ENCODE measurements at places on chromosomes 4 and X.

DNA sequence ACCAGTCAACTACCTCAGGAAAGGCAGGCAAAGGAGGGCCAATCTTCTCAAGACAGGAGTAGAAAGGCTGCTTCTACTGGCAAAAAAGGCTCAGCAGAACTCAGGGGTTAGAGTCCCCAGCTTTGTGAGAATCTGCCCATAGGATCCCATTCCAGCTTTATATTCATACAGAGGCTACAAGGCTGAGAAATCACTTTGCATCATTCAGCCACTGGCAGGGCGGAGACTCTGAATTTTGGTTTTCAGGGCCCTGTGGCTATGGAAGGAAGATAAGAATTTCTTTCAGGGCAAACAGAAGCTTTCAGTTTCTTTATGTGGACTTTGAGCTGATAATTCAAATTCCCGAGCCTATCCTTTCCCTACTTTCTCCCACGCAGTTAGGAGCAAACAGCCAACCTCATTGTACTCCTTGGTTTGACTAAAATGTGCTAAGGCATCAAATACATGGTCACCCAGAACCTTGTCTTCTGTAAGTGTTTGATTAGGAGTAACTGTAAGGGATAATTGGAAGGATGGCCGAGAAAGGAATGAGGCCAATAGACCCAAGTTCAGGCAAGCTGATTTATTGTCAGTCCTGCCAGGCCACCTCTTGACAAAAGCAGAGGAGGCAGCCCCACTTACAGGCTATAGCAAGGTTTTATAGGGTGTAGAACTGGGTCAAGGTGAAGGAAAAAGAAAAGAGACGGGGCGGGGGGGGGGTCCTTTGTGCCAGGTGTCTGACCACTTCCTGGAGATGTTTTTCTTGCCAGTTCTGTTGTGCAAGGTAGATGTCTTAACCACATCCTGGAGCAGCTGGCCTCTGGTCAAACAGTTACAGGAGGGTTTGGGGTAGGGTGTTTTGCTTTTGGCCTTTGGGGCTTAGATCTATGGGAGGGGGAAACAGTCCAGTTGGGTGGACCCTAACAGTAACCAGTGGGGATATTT is 165.3 kb upstream of the PPP1R2C start:
- no peak for DNase-seq

GRCh38 chr4:138702190-138702824 is 313.3 kb upstream of the NOCT start:
- DNase-seq: no peak

DNA sequence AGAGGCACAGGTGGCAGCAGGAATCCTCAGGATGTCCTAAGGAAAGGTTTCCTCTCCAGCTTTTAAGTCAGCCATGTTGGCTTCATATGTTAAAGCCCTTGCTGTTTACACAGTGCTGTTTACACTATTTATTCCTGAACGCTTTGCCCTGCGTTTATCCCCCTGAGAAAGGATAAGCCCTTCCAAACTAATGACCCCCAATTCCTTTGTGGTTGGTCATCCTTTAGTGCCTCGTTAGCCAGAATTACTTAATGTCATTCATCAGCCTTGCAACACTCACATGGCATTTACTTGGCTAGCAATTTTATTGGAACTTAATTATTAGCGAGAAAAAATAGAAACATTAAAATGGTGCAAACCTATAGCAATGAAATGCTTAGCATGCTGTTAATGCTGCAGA is 23.8 kb downstream of the VCX2 start:
- DNase-seq: no peak

DNA sequence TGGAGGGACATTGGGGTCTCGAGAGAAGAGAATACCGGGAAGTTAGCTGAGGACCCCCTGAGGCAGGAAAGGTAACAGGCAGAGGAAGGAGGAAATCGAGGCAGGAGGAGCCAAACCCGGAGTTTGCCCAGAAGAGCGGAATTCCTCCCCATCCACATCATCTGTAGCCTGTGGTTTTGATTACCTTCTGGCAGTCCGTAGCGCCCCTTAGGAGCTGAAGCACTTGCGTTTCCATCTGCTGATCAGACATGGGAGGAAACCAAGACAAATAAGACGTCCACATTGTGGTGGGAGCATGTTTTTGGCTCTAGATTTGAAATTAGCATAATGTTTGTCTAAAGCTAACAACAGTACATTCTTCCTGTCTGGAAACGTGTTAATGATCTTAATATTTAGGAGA is 26.8 kb upstream of the HMX1 start:
- DNase-seq: no peak

DNA sequence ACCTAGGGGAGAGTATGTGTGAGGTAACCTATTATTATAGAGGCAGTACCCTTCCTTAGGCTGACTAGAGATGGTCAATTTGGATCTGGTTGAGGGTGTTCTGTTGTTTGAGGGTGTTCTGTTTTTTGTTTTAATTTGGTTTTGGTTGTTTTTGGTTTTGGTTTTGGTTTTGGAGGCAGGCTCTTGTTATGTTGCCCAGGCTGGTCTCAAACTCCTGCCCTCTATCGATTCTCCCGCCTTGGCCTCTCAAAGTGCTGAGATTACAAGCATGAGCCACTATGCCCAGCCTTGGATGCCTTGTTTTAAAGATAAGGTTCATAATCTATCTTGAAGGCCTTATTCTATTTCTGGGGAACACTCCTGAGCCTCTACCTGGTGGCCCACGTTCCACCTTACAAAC is 912 bp downstream of the CXorf65 start:
- DNase-seq: no peak

GRCh38 chr4:153486281-153487151 is 20.4 kb downstream of the TMEM131L start:
- DNase-seq: no peak

DNA sequence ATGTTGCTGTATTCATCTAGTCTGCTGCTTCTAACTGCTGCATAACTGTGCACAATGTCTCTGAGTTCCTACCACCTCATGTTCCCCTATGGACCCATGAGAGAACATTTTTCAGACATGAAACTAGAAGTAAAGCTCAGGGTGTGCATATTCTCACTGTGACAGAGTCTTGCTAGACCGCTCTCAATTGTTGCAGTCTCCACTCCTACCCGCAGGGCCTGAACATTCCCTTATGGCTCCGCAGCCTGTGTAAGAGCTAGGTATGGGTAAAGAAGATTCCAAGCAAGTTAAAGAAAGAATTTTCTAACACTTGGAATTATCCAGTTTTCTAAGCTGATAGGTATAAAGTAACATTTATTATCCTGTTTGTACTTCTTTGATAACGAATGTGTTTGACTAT is 5.4 kb downstream of the OCIAD2 start:
- DNase-seq: no peak

- DNase-seq: no peak
Measured at GRCh38 chr4:137032222-137032621, 500.1 kb downstream of the PCDH18 start.

DNA sequence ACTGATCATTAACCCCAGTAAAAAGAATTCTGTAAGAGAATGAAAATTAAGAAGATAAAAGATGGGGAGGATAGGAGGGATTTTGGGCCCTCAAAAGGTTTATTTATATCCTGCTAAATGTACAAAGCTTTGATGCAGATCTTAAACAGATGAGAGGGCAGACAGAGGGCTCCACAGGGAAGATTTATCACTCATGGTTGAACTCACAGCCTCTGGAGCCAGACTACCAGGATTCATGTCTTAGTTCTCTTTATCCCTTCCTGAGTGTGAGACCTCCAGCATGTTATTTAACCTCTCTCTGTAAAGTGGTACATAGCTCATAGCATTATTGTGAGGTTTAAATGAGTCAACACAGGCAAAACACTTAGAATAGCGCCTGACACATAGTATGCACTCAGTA is 74.4 kb downstream of the SOWAHB start:
- no peak for DNase-seq

DNA sequence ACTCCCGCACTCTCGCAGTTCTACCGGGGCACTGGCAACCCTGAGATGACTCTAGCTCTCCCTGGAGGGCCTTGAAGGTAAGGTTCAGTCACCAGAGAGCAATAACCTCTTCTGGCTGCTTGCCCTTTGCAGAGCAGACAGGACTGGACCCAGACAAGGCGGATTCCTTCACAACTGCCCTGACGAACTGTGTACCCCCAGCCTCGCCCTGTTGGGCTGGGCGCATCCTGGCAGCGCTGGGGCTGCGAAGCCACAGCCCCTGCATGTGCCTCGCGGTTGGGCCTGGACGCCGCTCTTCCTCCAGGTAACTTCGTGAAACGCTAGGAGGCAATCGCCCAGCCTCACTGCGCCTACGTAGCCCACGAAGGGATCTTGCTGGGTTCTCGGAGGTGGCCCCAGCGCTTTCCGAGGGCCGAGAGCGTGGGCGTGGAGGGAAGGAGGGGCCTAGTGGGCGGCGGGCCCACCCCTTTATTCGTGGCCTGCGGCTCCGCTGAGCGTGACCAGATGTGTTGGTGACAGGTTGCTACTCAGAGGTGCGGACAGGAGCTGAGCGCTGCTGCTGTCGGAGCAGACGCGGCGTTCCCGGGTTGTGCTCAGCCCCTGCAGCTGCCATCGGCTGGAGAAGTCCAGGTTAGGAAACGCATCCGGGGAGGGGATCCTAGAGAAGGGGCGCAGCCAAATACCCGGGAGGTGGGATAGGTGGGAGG is 1.9 kb upstream of the MAMLD1 start:
- DNase-seq: peak; percentile 27

GRCh38 chrX:6226596-6227452 is 1.8 kb downstream of the NLGN4X start:
- no peak for DNase-seq

DNA sequence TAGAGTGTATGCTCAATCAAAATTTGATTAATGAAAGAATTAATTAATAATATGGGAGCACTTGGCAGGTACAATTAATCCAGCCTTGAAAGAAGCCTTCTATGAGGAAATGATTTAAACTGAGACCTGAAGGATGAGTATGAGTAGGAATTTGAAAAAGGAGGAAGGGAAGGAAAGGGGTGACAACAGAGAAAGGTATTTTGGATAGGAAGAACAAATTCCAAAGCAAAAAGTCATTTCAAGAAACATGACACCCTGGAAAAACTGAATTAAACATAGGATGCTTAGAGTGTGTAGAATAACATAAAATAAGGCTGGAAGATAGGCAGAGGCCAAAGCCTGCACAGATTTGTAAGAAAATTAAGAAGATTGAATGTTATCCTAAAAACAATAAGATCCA is 29.6 kb downstream of the PHOX2B start:
- DNase-seq: no peak

- no peak for DNase-seq
Measured at GRCh38 chrX:53599781-53600396, 86.6 kb downstream of the HUWE1 start.

GRCh38 chr4:144384408-144384807 is 243.9 kb upstream of the GYPA start:
- DNase-seq: no peak

DNA sequence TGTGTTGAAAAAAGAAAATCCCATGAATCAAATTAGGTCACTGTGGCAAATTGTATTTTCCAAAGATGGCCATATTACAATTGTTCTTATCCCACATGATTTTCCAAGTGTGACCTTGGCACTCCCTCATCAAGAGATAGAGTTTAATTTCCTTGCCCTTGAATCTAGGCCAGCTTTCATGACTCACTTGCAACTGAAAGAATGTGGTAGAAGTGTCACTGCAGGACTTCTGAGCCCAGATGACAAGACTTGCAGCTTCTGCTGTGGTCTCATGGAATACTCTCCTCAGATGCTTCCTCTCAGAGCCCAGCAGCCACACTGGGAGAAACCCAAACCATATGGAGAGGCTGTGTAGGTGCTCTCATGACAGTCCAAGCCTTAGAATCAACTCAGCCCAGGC is 139.0 kb downstream of the ADAMTS3 start:
- peak; percentile 68 for DNase-seq

GRCh38 chr4:182807767-182808548 is 109.2 kb downstream of the DCTD start:
- DNase-seq: no peak

DNA sequence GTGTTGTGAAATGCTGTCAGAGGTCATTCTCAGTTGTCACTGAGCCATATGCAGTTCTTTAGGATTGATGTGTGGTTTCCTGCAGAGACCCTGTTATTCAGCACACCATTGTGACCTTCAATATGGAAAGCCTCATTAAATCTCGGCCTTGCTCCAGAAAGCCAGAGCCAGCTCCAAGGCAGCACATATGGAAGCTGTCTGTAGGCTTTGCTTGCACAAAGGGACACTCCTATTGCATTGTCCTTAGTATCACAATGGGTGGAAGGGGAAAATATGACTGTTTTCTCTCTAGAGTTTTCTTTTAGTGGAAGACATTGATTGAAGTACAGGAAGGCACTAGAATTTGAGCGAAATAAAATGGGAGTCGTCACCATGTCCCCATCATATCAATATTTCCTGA is 179.0 kb downstream of the CEP135 start:
- DNase-seq: no peak

DNA sequence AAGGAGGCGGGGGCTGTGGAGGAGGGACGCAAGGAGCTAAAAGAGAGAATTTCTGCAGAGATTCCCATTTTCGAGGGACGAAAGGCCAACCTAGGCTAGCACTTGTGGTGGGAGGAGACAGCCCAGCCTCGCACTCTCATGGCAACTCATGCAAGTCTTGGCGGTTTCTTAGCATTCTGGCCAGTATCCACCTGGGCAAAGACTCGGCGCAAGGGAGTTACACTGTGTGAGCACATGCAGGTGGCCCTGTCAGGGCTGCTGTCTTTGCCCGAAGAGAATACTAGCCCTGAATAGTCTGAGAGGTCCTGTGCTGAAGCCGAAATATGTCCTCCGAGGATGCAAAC is 15.5 kb downstream of the MCF2 start:
- no peak for DNase-seq

GRCh38 chr4:48654015-48654664 is 125.9 kb downstream of the FRYL start:
- DNase-seq: no peak

- DNase-seq: no peak
Measured at GRCh38 chr4:24042094-24042493, 152.2 kb upstream of the PPARGC1A start.

- no peak for DNase-seq
Measured at GRCh38 chrX:116499780-116500179, 37.0 kb upstream of the CT83 start.

DNA sequence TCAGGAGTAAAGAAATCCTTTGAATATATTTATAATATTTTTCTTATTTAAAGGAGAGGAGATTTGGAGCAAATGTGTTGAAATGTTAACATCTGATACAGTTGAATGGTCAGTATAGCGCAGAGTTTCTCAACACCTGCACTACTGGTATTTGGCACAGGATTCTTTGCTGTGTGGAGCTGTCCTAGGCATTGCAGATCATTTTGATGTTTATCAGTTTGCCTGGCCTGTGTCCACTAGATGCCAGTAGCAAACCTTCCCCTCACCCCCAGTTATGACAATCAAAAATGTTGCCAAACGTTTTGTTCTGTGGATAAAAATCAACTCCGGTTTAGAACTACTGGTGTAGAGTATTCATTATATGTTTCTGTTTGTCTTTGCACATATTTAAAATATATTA is 765.3 kb upstream of the SLIT2 start:
- DNase-seq: peak; percentile 13

GRCh38 chr4:57291911-57292310 is 181.7 kb upstream of the IGFBP7 start:
- no peak for DNase-seq

GRCh38 chr4:110108422-110108821 is 90.0 kb downstream of the ELOVL6 start:
- no peak for DNase-seq

- DNase-seq: no peak
Measured at GRCh38 chr4:2375427-2375826, 43.0 kb downstream of the ZFYVE28 start.

Data from adrenal gland (tissue), 19 donors.